ENCODE measurements at places on chromosomes 5 and 9.
A peak's percentile ranks its signal among the peaks of the same experiment; 100 is the strongest.

- DNase-seq, result no peak
These were observed 316.5 kb downstream of the ICE1 start for GRCh38 chr5:5738797-5739489.

DNA sequence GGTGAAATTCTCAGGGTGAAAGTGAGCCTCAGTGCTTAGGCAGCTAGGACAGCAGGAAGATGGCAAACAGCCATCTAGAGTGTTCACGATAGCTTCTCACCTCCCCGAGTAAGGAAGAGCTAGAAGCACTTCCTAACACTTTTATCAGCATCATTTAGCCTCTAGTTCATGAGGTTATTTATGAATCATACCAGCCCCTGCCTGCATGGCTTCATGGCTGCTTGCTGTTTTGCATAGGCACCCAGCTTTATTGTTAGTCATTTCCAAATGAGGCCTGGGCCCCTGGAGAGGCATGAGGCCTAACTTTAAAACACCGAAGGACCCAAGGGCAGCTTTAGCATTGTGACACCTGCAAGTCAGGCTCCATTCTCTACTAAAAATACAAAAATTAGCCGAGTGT lies 134.9 kb upstream of the PANK3 start:
- no peak for DNase-seq

- no peak for DNase-seq
These were observed 89.8 kb upstream of the TUT7 start for GRCh38 chr9:86443992-86444391.

DNA sequence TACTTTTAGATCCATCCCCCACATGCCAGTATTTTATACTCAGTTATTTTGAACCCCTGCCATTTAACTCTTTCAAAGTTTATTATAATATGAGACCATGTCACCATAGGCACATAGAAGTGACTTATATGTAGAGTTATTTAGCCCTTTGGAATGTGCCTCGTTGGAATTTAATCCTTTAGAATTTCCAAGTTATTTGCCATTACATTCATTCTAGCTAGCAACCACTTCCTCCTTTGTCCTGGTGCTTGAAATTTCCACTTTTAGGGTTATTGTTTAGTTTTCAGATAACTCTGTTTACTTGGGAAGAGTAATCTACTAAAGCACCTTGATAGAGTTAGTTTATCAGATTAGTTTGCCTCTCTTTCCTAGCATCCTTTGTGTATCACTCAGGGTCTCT lies 82.8 kb upstream of the TLE1 start:
- DNase-seq, result no peak

- peak; percentile 13 for DNase-seq
These were observed 1.6 kb downstream of the LMX1B start for GRCh38 chr9:126615245-126615790.

DNA sequence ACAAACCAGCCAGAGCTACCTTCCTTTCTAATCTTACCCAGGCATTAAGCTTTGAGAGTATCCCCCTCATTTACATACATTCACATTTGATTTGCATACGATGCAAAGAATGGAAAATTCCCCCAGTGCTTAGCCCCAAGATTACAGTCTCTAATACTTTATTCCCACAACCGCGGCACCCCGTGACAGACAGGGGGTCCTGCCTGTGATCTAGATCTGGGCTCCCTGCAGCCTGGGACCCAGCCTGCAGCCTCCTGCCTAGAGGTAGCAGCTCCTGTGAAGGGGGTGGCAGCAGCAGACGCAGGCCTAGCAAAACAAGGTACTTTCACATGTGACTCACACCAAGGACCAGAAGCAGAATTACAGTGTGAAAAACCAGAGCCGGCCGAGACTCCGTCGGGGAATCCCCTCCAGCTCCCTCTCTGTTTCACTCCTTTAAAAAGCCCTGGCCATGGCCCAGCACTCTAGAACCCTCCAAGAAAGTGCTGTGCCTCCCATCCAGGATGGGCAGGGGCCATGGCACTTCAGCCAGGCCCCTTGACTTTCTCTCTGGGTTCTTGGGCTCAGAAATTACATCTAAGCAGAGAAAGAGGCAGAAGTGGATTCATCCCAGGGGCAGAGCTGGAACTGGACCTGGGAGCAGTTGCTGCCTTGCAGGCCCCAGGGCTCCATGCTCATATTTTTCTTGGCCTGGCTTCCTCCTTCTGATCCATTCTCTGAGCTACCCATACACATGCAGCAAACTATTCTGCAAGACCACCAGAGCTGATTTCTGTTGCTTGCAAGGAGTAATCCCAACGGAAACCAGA lies 14.0 kb upstream of the TCF7 start:
- DNase-seq, result peak; percentile 73

- no peak for DNase-seq
These were observed 28.1 kb upstream of the F2RL1 start for GRCh38 chr5:76790632-76791290.

DNA sequence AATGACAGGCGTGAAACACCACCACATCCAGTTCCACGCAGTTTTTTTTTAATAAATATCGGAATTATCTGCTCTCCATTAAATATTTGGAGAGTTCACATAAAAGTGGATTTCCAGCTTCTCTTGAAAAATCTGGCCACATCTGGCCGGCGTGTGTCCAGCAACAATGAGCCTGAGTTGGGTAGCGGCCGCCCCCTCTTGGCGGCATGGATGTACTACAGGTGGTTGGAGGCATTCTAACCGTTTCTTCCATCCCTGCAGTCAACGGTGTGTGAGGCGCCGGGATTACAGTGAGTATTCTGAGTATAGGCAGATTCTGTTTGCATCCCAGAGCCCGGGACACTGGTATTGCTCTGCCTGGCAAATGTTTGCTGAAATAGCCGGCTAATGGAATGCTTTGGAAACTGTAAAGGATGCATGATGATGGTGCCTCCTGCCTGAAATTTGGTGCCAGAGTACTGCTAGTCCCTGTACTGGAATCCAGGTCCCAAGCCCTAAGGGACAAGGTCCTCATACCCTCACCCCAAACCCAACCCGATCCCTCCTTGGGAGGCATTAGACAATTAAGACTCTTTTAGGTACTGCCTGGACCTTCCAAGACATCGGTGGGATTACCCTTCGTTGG lies 13.6 kb upstream of the GM2A start:
- DNase-seq, result peak; percentile 27

GRCh38 chr5:149940077-149940574 lies 4.5 kb downstream of the PDE6A start:
- no peak for DNase-seq

All from naive thymus-derived CD8-positive, alpha-beta T cell (primary cell).